Stimulated activated CD8-positive, alpha-beta memory T cell treated with anti-CD3 and anti-CD28 coated beads, Interleukin-15, amount 100 ng/mL, for 24 hours (primary cell): ENCODE measurements at places on chromosomes 3 and 15.

DNA sequence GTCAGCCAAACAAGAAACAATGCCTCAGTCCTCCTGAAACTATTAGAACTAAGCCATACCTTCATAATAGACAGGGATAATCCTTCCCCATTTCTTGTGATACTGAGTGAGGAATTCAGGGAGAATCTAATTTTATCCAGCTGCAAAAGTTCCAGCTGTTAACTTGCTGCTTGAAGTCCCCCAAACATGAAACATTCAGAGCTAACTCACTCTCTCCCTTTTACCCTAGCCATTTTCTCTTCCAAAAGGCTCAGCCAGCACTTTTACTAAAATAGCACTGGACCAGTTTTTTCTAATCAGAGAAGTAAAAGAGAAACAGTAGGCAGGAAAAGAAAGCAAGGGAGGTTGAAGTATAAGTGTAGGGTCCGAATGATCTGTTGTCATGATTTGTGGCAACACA is 268.1 kb downstream of the TAFA4 start:
- no peak for DNase-seq

- DNase-seq: no peak
These were observed 745.5 kb downstream of the NR2F2 start for GRCh38 chr15:97076011-97076410.

DNA sequence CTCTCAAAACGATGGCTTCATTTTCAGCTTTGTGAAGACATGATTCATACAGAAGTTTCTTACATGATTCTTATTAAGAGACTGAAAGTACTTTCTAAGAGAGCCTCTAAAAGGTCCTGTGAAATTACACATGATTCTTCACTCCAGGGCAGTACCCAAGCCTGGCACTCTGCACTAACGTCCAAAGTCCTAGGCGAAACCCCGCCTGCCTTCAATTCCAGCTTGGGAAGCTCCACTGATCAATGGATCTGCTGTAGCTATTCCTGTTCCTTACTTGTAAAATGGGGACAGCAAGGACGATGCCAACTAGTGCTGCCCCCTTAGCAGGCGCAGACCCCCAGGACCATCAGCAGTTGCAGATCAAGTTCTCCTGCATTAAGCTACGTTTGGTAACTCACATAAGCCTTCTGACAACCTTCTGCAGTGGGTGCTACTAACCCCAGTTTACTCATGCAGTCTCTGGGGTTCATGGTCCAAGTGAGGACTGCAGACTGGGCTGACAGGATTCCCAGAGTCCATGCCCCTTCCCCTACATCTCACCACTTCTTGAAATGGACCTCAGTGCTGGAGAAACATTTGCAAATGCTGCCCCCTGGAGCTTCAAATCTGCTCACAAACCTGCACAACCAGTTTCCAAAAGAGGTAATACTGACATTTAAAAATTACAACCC is 10.6 kb downstream of the CHCHD4 start:
- no peak for DNase-seq

- DNase-seq: no peak
These were observed 218.1 kb downstream of the CLSTN2 start for GRCh38 chr3:140152851-140153639.

GRCh38 chr3:195154111-195154791 is 116.7 kb downstream of the XXYLT1 start:
- no peak for DNase-seq

GRCh38 chr15:69117431-69117871 is 43.0 kb upstream of the GLCE start:
- no peak for DNase-seq

DNA sequence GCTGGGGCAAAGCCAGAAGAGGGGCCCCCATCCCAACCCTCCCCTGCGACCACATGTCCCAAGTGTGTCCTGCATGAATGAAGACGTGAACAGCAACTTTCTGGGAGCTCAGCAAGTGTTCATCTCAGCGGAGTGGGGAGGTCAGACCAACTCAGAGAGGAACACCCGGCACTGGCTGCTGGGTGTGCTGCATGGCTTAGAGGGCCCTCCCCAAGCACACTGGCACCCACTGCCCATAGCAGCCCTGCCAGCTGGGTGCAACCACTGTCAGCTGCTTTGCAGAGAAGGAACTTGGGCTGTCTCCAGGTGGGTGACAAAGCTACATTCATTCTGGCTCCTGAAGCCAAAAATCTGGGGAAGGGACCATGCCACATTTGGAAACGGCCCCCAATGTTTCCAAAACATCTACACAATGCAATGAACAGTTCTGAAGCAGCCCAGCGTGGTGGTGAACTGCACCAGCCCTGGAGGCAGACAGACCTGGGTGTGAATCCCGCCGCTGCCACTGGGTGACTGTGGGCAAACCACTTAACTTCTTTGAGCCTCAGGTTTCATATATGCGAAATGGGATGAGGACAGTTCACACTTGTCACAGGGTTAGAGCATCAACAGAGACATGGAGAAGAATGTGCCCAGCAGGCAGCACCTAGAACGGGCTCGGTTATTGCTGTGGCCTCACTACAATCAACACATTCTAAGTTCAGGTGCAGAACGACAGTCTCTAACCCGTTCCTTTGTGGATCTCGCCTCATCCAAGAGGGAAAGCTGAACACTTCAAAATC is 145.4 kb downstream of the NUP210 start:
- no peak for DNase-seq

GRCh38 chr3:59189526-59189925 is 139.7 kb upstream of the CFAP20DC start:
- DNase-seq: no peak

DNA sequence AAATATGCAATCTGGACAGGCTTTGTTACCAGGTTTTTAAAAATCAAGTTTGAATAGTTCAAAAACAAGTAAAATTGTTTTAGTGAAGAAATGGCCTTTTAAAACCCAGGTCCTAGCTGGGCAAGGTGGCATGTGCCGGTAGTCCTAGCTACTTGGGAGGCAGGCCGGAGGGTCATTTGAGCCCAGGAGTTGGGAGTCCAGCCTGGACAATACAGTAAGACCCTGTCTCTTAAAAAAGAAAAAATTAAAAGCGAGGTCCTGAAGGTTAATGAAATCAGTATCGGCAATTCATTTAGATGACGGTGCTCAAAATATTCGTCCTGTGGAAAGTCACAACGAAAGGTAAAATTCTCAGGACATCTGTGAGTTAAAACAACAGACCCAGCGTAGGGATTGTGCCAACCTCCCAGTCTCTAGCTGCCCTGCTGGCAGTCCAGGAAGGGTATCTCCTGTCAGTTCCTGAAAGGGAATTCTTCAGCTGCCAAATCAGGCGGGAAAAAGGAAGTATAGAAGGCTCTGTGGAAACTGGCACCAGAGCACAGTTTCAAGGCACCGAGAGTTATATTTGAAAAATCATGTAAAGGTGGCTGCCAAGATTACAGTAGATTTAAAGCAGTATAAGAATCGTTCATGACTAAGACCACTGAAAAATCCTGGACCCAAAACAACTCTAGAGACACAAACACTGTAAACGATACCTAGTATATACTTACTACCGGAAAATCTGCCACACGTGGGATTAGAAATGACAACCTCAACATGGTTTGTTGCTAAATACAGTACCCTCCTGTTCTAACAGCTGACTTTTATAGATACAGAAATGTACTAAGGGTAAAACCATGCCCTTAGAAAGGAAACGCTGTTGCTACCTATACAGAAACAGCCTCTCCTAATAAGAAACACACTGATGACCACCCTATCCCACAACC is 1.2 kb upstream of the ABHD17C start:
- DNase-seq: no peak

DNA sequence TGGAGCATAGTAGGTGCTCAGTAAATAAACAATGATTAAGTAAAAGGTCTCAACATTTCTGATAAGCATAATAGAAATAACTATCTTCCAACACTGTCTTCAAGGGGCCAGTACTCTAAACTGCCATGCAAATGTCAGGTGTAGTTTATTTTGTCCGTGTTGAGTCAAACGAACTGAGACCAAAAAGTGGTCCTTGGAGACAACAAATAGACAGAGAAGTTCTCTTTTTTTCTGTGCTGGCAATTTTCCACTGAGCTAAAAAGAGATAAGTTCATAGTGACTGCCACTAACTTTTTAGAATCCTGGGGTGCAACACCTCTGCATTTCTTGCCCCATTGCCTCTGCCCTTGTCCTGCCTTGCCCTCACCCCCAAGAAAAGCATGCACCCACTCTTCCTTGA is 14.7 kb upstream of the MBNL1 start:
- DNase-seq: no peak

- no peak for DNase-seq
These were observed 51.8 kb downstream of the SLC12A8 start for GRCh38 chr3:125160606-125161371.

DNA sequence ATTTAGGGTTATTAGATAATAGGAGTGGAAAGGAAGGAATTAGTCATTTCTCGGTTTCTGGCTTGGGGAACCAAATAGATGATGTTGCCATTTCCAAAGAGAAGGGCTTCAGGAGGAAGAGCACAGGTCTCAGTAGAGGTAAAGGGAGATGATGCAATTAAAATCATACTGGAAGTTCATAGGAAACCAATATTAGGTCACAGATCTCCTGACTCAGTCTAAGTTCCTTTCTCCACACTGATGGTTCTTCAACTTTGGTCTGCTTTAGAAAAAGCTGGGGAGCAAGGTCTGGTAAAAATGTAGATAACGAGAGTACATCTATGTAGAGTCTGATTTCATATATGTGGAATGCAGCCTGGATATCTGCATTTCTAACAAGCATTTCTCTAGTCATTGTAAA is 130.9 kb downstream of the POLQ start:
- no peak for DNase-seq

- no peak for DNase-seq
These were observed 1.2 kb downstream of the FAM3D start for GRCh38 chr3:58665405-58665804.

GRCh38 chr3:49013738-49014660 is 4.4 kb downstream of the DALRD3 start:
- no peak for DNase-seq

- DNase-seq: no peak
These were observed 171.5 kb downstream of the LRTM1 start for GRCh38 chr3:54756330-54756731.

GRCh38 chr3:44510000-44510368 is 32.5 kb upstream of the ZNF445 start:
- no peak for DNase-seq

- no peak for DNase-seq
These were observed 1.0 kb downstream of the CGGBP1 start for GRCh38 chr3:88057630-88058305.

DNA sequence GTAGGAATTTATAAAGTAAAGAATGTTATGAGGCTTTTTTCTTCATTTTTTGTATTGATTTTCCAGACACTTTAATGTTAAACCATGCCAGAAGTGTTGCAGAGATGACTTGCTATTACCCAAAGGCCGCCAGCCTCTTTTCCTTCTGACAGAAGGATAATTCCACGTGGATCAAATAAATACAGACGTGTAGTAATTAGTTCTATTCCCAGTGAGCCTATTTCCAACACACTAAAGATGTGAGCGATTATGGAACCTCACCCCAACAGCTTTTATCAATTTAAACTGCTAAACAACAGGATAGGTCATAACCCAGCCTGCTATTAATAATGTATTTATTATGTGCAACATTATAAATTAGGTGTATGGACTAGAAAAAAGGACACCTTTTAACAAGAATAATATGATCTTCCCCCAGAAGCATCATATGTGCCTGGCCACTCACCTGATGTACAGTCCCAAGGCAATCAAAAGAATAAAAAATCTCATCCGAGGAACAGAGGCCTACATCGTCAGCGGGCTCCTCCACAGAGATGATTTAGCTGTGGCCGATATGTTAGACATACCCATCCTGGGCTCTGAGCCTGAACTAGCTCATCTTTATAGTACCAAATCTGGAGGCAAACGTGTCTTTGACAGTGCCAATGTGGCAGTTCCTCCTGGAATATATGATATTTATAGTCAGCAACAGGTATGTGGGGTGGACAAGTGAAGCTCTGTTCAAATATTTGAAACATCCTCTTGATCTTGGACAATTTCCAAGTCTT is 125.9 kb upstream of the C15orf61 start:
- no peak for DNase-seq

DNA sequence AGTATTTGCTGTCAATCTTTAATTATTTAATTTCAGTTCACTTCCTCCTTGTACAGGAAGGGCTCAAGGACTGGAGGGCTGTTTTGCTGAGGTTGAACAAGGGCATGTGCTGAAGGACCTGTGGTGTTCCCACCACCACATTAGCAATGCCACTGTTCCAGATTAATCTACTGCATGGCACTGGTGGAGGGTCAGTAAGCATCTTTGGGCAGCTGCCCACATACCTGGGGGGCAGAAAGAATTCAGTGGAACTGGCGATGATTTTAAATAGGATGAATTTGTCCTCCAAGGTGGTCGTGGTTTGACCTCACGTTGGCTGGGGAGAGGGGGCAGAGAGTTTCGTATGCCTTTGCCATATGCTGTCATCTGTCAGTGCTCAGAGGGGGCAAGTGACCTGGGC is 244.8 kb downstream of the TLE3 start:
- no peak for DNase-seq

DNA sequence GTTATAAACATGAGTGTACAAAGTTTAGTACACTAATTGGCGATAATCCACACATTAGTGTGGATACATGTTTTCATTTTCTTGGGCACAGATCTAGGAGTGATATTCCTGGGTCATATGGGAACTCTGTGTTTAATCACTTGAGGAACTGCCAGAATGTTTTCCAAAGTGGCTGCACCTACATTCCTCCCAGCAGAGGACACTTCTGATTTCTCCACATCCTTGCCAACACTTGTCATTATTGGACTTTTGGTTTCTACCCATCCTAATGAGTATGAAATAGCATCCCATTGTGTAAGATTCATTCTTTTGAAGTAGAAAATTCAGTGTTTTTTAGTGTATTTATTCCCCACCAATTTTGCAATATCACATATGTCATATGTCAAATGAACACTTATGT is 53.6 kb downstream of the CFAP92 start:
- no peak for DNase-seq

GRCh38 chr3:43316783-43317460 is 30.6 kb downstream of the SNRK start:
- DNase-seq: no peak

DNA sequence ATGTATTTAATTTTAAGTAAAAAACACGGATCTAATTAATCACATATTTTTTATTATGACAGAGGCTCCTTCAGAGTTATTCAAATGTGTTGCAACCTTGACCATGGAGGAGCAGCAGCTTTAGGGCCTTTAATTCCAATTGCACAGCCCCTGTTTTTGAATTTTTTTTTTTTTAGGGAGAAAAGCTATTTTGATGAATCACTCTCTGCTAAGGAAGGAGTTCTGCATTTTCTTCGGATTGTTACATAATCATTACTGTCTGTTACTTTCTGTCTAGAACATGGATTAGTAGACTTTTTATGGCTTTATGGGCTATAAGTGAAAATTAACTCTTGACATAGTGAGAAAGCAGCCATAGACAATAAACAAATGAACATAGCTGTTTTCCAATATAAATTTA is 90.8 kb downstream of the MCTP2 start:
- DNase-seq: no peak

DNA sequence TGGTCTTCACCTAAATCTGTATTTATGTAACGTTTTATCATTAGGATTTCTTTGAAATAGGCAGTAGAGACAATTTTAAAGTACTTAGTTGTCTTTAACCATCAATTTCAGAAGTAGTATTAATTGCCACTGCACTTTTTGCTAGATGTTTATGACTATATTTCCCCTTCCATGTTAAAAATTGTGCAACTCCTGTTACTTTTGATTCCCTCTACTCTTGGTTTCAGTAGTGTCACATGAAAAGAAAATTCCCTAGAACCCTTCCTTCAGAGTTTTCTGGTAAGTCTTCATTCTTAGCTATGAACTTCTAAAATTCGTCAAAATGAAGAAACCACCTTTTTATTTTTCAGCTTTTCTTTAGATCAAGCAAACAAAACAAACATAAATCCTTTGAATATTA is 7.1 kb downstream of the PIAS1 start:
- no peak for DNase-seq
